ENCODE measurements at places on chromosomes 5 and 9. TPM values are rescaled to one million over a fixed set of nuclear protein-coding genes. Genes with fewer than 3 reads are reported as not detected.

Gene CDC14B
- 16.4 TPM for total RNA-seq

Gene VAV2
- total RNA-seq = 5.5 TPM

Gene NFIL3
- 20.1 TPM for total RNA-seq

Gene ARHGEF28
- 0.05 TPM for total RNA-seq

Gene S100Z
- total RNA-seq = 1.5 TPM

Gene MLANA
- total RNA-seq = not detected

Gene INSL6
- total RNA-seq = not detected

- no peak for DNase-seq
- H3K27ac ChIP-seq = no peak overlapping the region
- H3K36me3 ChIP-seq = no peaks in the 10 kb centered on the region
- no peak overlapping the region for H3K4me3 ChIP-seq
- H3K4me1 ChIP-seq = no peaks in the 10 kb centered on the region
- H3K27me3 ChIP-seq = no peaks in the 10 kb centered on the region
These were observed 17.7 kb upstream of the RNF180 start for GRCh38 chr5:64147849-64148441.

DNA sequence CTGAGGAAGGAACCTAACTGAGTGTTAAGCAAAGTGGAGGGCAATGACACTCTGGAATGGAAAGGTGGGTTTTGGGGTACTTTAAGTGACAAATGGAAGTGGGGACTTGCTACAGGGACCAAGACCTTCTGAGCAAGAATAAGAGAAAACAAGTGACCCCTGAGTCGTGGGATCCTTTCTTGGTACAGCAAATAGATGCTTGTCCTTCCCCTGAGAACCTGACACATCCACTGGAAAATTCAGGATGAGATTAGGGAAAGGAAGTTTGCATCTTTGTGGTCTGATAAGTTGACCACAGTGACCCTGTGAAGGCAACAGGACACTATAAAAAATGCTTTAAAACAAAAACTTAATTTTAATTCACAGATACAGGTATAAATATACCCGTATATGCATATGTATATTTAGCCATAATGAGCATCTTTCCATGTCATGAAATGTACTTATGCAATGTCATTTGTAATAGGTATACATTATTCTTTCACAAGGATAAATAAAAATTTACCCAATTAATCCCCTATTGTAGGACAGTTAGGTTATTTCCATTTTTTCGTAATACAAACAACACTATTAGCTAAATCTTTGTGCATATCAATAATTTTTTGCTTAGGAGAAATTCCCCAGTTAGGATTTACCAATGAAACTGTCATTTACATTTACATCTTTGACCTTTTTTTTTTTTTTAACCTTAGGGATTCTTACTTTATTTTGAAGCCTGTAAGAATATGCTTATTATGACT is 2.0 kb upstream of the IRF1 start:
- H3K4me3 ChIP-seq = peak overlapping the region; percentile 95
- no peak for DNase-seq
- H3K27me3 ChIP-seq = no peaks in the 10 kb centered on the region
- peak overlapping the region; percentile 100 for H3K27ac ChIP-seq

GRCh38 chr5:67209141-67209771 is 12.7 kb upstream of the CD180 start:
- no peak overlapping the region for H3K4me3 ChIP-seq
- no peaks in the 10 kb centered on the region for H3K36me3 ChIP-seq
- peaks cover 53% of the 10 kb centered on the region for H3K4me1 ChIP-seq
- H3K27me3 ChIP-seq = no peaks in the 10 kb centered on the region
- peak overlapping the region; percentile 94 for H3K27ac ChIP-seq

DNA sequence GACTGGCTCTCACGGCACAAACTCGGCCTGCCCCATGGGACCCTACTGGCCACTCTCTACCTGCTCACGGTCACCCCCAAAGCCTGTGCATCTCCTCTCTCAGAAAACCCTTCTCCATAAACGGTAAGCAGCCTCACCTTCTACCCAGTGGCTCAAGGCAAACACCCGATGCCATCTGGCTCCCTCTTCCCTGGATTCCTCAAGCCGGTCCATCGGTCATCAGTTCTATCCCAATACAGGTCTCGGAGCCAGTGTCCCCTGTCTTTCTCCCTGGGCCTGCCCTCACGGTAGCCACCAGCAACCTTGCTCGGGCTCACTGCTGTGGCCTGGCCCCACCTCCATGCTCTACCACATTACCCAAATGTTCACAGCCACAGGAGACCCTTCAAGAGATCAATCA is 134.1 kb downstream of the ROR2 start:
- no peak for DNase-seq
- peaks cover 8% of the 10 kb centered on the region for H3K4me1 ChIP-seq
- H3K36me3 ChIP-seq = no peaks in the 10 kb centered on the region
- H3K4me3 ChIP-seq = no peak overlapping the region

DNA sequence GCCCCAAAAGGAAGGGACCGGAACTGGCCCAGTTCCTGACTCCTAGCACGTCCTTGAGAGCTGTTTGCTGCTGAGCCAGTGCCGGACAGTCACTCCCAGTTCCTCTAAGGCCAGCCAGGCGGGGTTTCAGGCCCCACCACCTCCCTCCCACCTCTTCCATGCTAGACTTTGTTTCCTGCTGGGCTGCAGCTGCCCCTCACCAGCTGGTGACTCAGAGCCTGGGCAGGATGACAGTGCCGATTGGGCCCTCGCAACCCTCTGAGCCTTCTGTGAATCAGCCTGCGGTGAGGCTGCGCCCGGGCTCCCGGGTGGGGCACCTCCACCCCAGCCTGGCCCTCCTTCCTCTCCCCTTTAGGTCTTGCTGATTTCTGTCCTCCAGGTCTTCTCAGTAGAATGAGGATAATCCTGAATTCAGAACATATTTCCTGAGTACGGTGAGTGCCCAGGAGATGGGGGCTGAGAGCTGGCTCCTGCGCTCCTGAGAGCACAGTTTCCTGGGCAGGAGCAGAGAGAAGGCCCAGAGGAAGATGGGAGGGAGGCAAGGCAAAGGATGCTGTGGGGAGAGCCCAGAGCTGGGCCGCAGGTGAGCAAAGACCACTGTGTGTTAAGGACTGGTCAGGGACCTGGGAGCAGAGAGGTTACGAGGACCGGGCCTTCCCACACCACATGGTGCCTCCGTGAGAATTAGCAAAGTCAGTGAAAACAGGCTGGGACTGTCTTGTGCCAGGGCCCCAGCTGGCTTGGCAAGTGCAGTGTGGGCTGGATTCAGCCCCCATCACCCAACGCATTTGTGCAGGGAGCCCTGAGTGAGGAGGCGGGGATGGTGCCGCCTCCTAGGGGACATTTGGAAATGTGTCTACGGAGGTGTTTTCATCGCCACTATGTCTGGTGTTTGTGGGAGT is 32.9 kb upstream of the STXBP1 start:
- peak overlapping the region; percentile 81 for H3K27ac ChIP-seq
- no peaks in the 10 kb centered on the region for H3K36me3 ChIP-seq
- no peaks in the 10 kb centered on the region for H3K27me3 ChIP-seq
- H3K4me3 ChIP-seq = peak overlapping the region; percentile 79
- peak; percentile 45 for DNase-seq
- H3K4me1 ChIP-seq = peaks cover 20% of the 10 kb centered on the region

GRCh38 chr9:12516031-12516430 is 177.2 kb upstream of the TYRP1 start:
- no peak overlapping the region for H3K27ac ChIP-seq
- H3K4me3 ChIP-seq = no peak overlapping the region
- H3K36me3 ChIP-seq = no peaks in the 10 kb centered on the region

GRCh38 chr9:134314039-134314949 is 12.0 kb upstream of the RXRA start:
- no peaks in the 10 kb centered on the region for H3K36me3 ChIP-seq
- no peaks in the 10 kb centered on the region for H3K4me1 ChIP-seq
- H3K4me3 ChIP-seq = no peak overlapping the region
- H3K27me3 ChIP-seq = peaks cover 4% of the 10 kb centered on the region

DNA sequence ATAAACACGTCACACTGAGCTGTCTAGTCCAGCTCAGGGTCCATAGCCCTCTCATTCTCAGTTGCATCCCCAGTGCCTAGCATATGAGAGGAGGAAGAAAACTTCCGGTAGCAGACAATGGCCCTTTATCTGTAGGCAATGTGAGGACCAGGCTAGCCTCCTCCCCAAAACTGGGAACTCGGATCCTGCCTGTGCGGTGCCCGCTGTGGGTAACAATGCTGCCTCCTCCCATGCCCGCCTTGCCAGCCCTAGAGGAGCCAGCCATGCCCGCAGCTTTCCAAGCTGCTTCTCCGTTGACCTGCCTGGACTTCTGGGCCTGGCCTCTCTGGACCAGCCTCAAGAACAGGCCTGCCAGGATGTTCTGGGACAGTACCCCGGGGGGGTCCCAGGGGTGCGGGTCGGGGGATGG is 74.6 kb upstream of the ORM1 start:
- H3K27ac ChIP-seq = no peak overlapping the region
- no peaks in the 10 kb centered on the region for H3K4me1 ChIP-seq
- no peak for DNase-seq
- no peak overlapping the region for H3K4me3 ChIP-seq
- peaks cover 8% of the 10 kb centered on the region for H3K27me3 ChIP-seq

GRCh38 chr5:159359408-159359807 is 29.1 kb upstream of the IL12B start:
- H3K4me3 ChIP-seq = no peak overlapping the region
- H3K27ac ChIP-seq = no peak overlapping the region
- no peak for DNase-seq
- H3K27me3 ChIP-seq = no peaks in the 10 kb centered on the region
- peaks cover 4% of the 10 kb centered on the region for H3K4me1 ChIP-seq

Measured in T-helper 17 cell (primary cell).